Type B pancreatic cell (in vitro differentiated cells): ENCODE measurements at places on chromosomes 1 and 21.
A peak's percentile ranks its signal among the peaks of the same experiment; 100 is the strongest.

DNA sequence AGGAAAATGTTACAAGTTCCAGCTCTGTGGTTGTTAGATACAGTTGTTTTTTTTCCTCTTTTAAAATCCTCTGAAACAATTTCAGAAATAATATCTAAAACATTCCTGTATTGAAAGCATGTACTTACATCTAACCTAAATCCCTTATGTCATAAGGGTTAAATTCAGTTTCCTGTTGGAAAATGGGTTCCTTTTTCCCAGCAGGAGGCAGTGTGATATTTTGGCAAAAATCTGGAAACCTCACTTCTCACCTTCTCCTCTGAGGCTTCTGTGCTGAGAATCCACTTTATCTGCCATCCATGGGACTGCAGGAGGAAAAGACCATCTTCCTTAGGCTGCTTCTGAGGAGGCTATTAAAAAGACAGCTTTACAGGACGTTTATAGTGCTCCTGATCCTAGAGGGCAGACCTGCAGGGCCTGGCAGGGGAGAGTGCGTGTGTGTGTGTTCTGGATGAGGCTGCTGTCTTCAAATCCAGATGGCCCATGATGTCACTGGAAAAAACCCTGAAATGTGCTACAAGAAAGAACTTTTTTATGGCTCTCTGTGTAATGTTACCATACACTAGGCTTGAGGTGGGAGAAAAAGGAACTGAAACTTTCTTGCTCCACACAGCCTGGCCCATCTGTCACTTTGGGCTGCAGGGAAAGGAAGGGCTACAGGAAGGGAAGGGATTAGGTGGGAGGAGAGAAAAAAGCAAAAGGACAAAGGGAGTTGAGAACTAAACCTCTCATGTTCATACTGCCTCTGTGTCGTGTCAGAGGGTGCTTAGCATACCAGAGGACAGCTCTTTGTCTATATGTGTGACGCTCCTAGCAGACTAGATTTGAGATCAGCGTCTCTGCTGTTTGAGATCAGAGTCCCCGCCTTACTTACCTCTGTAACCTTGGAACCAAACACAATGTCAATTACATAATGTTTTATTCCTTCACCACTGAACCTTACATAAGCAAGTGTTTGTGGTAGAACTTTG, 379.2 kb upstream of the SPAG17 start:
- no peak for DNase-seq

DNA sequence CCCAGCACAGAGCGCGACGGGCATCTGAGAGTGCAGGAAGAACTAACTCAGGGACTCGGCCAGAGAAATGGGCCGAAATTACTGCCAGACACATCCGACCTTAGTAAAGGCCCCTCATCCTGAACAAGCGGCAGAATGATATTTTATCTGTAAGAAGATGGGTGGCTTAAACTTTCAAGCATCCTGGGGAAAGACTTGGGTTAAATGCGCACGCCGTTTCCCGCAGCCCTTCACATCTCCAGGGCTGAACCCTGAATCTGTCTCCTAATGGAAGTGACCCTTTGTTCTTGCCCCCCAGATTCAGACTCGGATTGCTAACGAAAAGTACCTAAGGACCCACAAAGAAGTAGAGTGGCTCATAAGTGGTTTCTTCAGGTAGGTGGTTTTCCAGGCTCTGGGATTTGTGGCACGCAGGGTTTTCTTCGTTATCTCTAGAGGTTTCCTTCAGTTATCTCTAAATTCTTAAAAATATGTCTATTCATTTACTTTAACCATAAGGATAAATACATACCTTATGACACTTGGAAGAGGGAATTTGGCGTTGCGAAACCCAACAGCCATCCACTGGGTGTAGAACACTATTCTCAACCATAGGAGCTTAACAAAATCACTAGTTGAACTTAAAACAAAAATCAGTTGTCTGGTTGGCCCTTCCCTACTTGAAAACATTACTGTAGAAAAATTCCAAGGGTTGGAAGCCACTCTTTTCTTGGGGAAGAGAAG, 627 bp downstream of the RIIAD1 start:
- no peak for DNase-seq

- no peak for DNase-seq
Observed at GRCh38 chr1:22534951-22535350, 28.3 kb upstream of the EPHA8 start.

- DNase-seq: no peak
Observed at GRCh38 chr1:165893507-165893906, 66.1 kb downstream of the UCK2 start.

- DNase-seq: peak; percentile 79
Observed at GRCh38 chr1:231040019-231040799, at the start of gene FAM89A. Gene FAM89A, minus strand, starts transcription at chr1:231040254. Its CDS starts 43 bp downstream, at chr1:231040211.
